ENCODE measurements at places on chromosomes 13 and 19.
A peak's percentile ranks its signal among the peaks of the same experiment; 100 is the strongest.

GRCh38 chr13:43883631-43884030 is 3.9 kb downstream of the LACC1 start:
- DNase-seq: no peak

- DNase-seq: no peak
These were observed 4.5 kb downstream of the SCN1B start for GRCh38 chr19:35034588-35035382.

- DNase-seq: no peak
These were observed 683.4 kb upstream of the ARGLU1 start for GRCh38 chr13:107251341-107251740.

DNA sequence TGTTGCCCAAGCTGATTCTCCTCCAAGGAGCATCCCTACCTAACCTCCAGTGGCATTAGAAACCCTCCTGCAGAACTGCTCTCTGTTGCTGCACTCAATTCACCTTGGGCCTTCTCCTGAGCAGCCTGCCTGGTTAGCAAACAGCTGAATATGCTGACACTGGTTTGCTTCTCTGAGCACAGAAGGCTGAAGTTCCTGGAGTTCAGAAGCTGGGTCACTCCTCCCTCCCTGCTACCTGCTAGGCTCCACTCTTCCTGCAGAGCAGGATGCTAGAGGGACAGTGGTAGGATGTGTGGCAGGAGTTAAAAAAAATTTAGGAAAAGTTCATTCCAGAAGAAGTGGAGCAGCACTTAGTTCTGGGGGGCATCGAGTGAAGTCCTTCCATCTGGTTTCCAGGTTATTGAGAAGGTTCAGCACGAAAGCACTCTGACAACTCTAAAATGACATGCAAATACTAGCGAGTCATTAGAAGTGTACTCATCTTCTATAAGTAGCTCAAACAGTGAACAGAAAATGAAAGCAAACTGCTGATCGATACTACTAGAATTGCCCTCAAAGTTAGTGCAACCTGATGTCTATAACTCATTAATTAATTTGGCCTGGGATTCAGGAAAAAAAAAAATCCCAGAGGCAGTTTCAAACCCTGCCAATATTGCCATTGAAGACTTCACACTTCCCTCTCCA is 293.7 kb downstream of the POU4F1 start:
- no peak for DNase-seq

GRCh38 chr13:24161980-24162525 is 1.5 kb downstream of the SPATA13 start:
- no peak for DNase-seq

- DNase-seq: no peak
These were observed 87.8 kb downstream of the FNDC3A start for GRCh38 chr13:49063497-49063896.

GRCh38 chr13:84870190-84870589 is 929.0 kb downstream of the SLITRK6 start:
- DNase-seq: no peak

- no peak for DNase-seq
These were observed 54.2 kb downstream of the PCDH9 start for GRCh38 chr13:67175836-67176459.

DNA sequence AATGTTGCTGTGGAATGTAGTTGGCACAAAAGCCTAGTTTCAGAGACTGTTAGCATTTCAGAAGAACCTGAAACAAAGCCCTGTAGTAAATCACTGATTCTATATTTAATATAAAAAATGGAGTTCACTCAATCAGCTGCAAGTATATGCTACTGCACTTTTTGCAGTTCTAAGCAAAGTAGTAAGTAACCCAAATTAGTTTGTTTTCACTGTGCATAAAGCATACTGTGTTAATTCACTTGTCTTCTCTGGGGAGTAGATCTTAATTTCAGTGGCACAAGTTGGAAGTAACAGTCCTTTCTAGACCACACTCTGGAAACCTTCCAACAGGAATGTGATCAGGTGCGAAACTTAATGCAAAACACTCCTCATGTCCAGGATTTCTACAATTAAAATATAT is 139.3 kb downstream of the DACH1 start:
- no peak for DNase-seq

GRCh38 chr19:44050740-44051649 is 841 bp upstream of the ZNF223 start:
- peak; percentile 4 for DNase-seq

DNA sequence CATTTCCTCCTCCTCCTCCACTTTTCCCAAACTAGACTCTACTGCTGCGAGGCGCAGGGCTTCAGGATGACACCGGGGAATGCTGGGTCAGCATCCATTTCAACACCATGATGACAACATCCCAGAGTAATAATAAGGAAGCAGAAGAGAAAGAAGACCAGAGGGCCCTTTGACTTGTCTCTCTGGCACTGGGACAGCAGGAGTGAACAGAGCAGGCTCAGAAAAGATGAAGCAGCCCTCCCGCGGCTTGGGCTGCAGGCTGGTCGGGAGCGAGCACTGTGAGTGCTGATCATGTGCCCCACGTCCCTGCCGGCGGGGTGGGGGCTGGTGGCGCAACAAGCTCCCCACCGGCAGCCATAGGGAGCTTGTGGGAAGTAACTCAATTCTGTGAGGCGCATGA is 30.5 kb downstream of the RANBP3 start:
- no peak for DNase-seq

- no peak for DNase-seq
These were observed 32.5 kb upstream of the KATNAL1 start for GRCh38 chr13:30339738-30340330.

- no peak for DNase-seq
These were observed 3.3 kb upstream of the RDH13 start for GRCh38 chr19:55066107-55066709.

- DNase-seq: no peak
These were observed 10.4 kb upstream of the KLF16 start for GRCh38 chr19:1873524-1874473.

DNA sequence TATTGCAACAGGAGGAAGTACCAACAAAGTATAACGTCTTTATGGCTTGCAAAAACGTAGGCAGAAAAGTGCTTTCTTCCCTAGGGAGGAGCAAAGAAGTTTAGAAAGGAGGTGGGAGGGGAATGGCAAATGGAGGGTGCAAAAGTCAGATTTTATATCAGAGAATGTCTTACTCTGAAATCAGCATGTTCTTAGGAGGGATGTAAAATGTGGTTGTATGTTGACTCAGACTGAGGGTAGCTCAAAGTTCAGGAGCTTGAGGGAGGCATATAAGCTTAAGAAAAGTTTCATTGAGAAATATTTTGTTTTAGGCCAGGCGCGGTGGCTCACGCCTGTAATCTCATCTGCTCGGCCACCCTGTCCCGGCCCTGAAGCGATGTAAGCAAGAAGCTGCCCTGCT is 1.7 kb downstream of the ZNF90 start:
- no peak for DNase-seq

DNA sequence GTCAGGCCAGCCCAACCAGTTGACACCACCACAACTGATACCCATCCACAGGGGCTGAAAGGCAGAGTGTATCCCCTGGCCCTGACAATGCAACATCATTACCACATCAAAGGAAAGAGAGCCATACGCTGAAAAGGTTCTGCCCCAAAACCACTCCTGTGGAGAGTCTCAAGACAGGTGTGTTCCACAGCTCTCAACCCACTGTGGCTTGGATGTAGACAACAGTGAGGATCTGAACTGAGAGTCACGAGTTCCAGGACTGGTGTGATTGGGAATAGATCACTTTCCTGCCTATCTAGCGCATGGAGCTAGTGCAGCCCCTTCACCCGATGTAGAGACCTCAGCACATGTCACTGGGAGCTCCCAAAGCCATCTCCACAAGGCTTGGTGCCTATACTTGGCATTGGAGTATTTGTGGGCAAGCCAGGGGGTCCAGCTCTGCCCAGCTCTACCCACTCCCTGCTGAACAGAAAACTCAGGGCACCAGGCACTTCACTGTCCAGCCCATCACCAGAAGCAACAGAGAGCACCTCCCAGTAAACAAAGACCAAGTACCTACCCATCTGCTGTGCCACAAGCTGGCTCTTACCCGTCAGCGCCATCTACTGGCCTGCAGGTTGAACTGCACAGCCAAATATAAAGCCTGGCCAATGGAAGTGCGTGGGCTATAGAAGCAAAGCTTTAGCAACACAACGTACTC is 579.5 kb downstream of the UQCRFS1 start:
- DNase-seq: no peak

DNA sequence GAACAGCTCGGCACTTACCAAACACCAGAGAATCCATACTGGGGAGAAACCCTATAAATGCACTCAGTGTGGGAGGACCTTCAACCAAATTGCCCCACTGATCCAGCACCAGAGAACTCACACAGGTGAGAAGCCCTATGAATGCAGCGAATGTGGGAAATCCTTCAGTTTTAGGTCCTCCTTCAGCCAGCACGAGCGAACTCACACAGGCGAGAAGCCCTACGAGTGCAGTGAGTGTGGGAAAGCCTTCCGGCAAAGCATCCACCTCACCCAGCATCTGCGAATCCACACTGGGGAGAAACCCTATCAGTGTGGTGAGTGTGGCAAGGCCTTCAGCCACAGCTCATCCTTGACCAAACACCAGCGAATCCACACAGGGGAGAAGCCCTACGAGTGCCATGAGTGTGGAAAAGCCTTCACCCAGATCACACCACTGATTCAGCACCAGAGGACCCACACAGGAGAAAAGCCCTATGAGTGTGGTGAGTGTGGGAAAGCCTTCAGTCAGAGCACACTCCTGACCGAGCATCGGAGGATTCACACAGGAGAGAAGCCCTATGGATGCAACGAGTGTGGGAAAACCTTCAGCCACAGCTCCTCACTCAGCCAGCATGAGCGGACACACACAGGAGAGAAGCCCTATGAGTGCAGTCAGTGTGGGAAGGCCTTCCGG is 8.3 kb downstream of the ZNF135 start:
- no peak for DNase-seq

DNA sequence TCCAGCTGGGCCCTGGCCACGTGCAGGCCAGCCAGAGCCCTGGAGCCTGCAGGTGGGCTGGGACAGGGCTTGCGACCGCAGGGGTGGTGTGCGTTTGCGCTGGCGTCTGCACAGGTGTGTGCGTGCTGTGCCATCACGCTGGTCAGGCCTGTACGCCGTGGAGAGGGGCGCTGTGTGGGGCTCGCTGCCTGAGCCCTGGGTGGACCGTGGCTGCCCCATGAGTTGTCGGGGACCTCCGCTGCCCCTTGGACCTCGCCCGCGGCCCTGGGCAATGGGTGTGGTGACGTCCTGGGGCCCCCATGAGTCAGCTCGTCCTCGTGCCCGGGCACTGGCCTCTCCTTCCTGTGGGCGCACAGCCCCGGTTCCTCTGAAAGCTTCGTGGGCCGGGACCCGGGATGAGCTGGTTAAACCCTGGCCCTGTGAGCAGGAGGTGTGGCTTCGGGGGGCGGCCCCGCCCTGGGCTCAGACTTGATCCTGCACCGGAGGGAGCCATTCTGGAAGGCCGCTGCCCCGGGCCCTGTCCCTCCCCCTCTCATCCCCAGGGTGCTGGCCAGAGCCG is 6.8 kb downstream of the CSNK1G2 start:
- DNase-seq: no peak

DNA sequence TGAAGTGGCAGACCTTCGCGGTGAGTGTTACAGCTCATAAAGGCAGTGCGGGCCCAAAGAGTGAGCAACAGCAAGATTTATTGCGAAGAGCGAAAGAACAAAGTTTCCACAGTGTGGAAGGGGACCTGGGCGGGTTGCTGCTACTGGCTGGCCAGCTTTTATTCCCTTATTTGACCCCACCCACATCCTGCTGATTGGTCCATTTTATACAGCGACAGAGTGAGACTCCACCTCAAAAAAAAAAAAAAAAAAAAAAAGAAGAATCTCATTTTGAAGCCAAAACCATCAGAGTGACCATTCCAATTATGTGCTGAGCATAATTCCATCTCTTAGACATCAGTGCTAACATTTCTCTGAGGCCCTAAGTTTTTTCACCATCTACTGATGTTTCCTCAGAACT is 1.9 kb upstream of the ZNF552 start:
- no peak for DNase-seq

DNA sequence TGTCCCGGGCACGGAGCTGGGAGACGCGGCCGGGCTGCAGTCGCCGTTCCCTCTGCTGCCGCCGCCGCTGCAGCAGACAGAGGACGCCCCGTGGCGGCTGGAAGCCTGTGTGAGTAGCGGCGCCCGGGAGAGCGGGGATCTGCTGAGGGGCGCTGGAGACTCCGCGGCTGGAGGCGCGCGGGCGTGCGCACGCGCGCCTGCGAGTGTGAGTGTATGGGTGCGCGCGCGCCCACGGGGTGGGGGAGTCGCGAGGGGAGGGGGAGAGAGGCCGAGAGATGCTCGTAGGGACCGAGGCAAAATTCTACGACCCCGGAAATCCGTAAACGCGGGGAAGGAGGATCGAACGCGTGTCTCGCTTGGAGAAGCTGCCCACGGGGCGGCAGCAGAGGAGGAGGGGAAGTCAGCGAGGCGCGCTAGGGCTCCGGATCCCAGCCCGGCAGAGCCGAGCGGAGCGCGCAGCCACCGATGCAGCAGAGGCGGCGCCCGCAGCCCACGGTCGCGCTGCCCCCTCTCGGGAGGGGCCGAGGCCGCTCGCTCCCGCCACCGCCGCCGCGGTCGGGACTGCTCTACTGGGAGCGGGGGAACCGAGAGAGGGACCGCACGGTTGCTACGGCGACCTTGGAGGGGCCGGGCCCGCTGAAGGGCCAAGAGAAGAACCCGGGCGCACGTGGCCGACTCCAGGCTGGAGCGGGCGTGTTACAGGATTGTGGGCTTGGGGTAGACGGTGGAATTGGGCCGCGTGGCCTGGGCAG is at the start of gene ENOX1:
Gene ENOX1 (minus strand): TSS at position 207 of the 752 bp plus-strand sequence.
- no peak for DNase-seq
